ENCODE measurements at places on chromosomes 1 and 21.

- no peak for DNase-seq
Measured at GRCh38 chr1:9169601-9170137, 40.8 kb upstream of the GPR157 start.

- DNase-seq, result no peak
Measured at GRCh38 chr1:61754545-61754944, 12.3 kb downstream of the PATJ start.

GRCh38 chr1:6026095-6026809 lies 19.4 kb upstream of the KCNAB2 start:
- peak; percentile 84 for DNase-seq

GRCh38 chr1:119870917-119871596 lies 25.3 kb downstream of the ADAM30 start:
- DNase-seq, result peak; percentile 32

- no peak for DNase-seq
Measured at GRCh38 chr1:55416164-55416842, 201.1 kb upstream of the USP24 start.

- DNase-seq, result no peak
Measured at GRCh38 chr21:34936371-34936789, 112.7 kb downstream of the RUNX1 start.

- DNase-seq, result no peak
Measured at GRCh38 chr1:66468722-66469121, 65.2 kb upstream of the SGIP1 start.

DNA sequence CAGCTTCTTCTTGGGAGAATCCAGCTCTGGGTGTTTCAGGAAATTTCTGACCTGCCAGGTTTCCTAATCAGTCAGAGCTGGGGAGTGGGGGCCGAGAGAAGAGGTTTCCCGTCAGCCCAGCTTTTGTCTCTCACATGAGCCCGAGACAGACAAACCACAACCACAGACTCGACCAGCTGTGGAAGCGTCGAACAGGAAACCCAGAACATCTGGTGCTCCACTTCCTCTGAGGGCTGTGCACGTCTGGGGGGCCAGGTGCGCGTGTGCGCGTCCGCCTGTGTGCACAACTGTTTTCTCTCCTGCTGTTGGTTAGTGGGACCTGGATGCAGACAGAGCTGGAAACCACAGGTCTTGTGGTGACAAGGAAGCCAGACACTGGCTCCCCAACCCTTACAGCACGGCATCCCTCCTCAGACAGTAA lies 113.0 kb upstream of the SLC25A33 start:
- peak; percentile 53 for DNase-seq

DNA sequence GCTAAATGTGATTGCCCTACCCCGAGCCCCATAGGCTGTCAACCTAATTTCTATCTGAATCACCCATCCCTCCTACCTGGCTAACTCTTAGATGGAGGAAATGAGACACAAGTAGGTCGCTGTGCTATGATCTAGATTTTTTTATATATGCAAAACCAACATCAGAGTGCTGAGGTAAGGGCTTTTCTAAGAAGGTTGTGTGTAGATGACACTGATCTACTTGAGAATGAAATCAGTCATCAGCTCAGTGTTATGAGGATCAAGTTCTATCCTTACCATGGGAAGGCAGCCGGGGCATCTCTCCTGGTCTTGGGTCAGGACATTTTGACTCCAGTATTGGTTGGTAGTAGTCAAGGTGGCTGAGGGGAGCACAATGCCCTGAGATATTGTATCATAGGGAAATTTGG lies 23.6 kb downstream of the SLAMF1 start:
- DNase-seq, result no peak

- no peak for DNase-seq
Measured at GRCh38 chr1:30748098-30748698, 9.4 kb downstream of the LAPTM5 start.

DNA sequence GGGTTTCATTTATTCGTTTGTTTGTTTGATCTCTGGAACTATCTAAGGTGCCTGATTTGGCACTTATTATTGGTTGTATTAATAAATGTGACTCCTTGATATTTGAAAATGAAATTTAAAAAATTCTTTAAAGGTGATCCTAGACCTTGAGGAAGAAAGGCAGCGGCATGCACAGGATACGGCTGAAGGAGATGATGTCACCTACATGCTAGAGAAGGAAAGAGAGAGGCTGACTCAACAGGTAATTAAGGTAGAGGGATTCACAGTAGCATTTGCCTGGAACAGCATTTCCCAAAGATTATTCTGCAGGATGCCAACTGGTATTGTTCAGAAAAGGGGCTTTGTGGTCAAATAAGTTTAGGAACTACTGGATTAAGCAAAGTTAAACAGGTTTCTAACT lies 54.4 kb upstream of the WNT2B start:
- DNase-seq, result no peak

- no peak for DNase-seq
Measured at GRCh38 chr1:174397261-174397660, 50.5 kb upstream of the GPR52 start.

- no peak for DNase-seq
Measured at GRCh38 chr1:19272064-19272463, 16.5 kb downstream of the AKR7A3 start.

GRCh38 chr1:220389634-220390033 lies 117.4 kb upstream of the RAB3GAP2 start:
- no peak for DNase-seq

DNA sequence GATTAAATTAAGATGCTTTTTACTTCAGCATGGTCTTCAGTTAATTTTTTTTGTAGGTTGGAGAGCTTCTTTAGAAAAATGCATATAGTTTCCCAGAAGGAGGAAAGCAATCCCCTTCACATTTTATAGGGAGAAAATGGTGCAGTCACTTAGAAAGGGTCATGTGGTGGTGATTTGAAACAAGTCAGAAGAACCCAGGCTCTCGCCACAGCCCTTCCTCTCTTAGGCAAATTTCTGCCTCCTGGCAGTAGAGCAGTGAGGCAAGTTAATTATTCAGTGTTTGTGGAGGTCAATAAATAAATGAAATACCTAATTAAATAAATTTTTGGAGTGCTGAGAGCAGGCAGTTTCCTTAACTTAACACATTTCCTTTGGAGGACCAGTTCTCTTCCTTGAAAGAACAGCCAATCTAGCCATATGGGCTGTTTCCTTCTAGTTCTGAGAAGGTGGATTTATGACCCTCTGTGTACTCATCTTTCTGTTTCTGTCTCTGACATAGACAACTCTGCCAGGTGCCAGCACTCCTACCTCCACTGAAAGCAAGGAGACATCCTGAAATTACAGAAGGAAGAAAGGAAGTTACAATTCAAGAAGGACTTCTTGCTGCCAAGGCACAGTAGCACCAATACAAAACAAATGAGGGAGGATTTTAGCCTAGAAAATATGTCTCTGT lies 19.0 kb upstream of the POGZ start:
- DNase-seq, result no peak

- no peak for DNase-seq
Measured at GRCh38 chr1:162885265-162885664, 24.3 kb upstream of the CCDC190 start.

DNA sequence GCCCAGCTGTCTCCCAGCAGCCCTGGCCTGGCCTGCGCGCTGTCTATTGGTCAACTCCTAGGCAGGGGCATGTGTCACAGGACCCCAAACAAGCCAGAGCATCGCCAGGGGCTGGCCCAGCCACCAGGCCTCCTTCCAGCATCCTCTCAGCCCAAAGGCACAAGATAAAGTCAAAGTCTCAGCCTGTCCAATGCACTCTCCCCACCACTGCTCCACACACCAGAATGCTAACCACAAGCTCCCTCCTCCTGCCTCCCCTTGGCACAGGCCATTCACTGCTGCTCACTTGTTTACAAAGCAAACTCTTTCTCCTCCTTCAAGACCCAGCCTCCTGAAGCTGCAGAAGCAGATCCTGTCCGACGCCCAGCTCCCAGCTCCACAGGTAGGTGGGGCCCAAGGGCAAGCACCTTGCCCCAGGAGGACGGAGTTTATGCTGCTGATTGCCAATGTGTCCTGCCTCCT lies 133.4 kb downstream of the DMRTB1 start:
- no peak for DNase-seq

DNA sequence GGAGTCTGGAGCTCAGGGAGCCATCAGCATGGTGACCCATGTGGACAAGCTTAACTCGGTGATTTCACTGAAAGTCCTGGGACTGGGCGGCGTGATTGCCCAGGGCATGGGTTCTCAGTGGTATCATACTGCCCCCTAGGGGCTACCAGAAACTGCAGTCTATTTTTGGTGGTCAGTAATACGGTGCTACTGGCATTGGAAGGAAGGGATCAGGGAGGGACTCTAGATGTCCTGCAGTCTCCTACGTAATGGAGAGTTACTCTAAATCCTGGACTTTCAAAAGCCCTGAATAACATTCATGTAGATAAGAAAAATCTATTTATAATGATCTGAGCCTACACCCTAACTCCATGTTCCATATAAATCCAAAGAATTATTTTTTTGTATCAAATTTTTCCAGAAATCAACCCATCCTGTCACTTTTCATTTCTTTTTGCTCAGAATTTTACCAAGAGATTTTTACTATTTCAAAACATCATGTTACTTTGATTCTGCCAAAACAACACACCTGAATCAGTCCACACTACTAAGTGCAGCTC lies 37.3 kb downstream of the PABPC4 start:
- peak; percentile 24 for DNase-seq

DNA sequence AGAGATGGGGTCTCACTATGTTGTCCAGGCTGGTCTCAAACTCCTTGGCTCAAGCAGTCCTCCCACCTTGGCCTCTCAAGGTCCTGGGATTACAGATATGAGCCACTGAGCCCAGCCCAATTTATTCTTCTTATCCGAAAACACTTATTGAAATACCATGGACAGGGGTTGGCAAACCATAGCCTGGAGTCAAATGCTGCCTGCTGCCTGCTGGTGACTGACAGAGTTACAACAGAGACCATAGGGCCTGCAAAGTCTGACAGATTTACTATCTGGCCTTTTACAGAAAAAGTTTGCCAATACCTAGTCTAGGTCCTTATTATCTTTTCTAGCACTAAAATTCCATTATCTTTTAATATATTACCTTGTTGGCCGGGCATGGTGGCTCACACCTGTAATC lies 87.1 kb upstream of the ZNF281 start:
- no peak for DNase-seq

- DNase-seq, result no peak
Measured at GRCh38 chr1:33097137-33097611, 16.2 kb downstream of the AZIN2 start.

GRCh38 chr1:116855773-116856201 lies 53.9 kb upstream of the PTGFRN start:
- no peak for DNase-seq

DNA sequence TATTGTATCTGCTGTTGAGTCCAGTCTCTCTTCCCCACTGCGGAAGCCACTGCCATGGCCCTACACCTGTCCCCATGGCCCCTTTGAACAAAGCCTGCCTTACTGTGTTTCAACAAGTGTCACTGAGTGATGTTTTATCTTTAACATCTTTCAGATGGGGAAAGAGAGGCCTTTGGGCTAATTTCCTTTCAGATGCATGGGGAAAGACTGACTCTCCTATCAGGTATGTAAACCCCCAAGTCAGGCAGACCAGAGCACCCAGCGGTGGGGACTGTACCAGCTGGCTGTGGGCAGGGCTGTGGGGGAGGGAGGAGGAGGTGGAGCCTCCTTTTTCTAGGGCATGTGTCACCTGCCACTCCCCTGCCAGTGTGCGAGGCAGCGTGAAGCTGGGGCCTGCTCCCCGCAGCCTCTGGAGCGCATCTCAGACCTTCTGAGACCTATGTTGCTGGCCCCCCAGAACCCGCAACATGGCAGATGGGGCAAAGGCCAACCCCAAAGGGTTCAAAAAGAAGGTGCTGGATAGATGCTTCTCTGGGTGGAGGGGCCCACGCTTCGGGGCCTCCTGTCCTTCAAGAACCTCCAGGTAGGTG lies at the start of gene PLA2G2F:
TSS of gene PLA2G2F (plus strand) at position 363 of the 590 bp plus-strand sequence. CDS start at position 468, 105 bp downstream.
- no peak for DNase-seq

DNA sequence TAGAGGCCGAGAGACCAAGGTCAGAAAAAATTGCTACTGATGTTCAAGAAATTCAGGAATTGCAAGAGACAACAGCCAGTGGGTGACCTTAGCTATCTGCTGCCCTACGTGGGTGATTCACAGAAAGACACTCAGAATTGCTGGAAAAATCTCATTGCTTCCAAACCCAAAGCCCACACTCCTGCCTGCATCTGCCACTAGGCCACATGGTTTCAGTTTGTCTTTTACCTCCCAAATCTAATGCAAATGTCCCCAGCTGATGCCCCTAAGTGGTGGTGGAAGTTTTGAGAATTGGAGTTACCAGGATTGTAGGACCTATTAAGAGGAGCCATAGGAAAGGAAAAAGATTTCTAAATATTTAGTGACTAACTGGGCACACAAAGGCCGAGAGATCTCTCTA lies 341.5 kb upstream of the CHRM3 start:
- no peak for DNase-seq

- DNase-seq, result no peak
Measured at GRCh38 chr1:14880456-14881316, 272.9 kb upstream of the TMEM51 start.

DNA sequence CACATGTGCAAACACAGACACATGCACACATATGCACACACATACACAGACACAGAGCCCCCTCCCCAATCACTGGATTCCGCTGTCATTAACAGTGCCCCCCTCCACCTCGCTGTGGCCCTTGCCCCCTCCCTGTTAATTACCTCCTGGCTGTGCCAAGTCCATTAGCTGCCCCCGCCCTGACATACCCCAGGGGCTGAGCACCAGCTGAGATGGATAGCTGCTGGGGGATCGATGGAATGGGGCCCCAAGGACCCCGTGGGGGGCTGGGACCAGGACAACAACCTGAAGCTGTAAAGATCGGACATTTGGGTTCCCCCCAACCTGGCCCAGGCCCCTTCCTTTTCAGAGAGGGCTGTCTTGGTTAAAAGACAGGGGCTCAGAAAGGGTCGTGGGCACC lies 9.6 kb upstream of the PEAR1 start:
- DNase-seq, result no peak

GRCh38 chr1:14545422-14546025 lies 53.0 kb upstream of the KAZN start:
- no peak for DNase-seq

- no peak for DNase-seq
Measured at GRCh38 chr1:55179177-55179835, 35.9 kb downstream of the USP24 start.

DNA sequence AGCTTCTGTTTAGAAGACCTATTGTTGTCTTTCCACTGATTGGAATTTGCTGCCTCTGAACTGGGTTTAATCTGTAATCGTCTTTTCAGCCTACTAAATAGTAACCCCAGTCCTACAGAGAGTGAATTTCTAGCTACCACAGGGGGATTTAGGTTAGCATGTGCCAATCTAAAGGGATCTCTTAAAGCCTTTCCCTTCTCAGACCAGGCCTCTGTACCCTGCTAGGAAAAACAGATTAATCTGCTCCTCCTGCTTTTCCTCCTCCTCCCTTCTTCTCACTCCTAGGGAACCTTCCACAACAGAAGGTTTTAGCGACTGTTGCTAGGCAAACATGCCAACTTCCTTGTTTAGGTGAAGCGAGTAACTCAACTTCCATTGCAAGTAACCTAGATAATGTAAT lies 1.3 kb upstream of the RC3H1 start:
- no peak for DNase-seq

DNA sequence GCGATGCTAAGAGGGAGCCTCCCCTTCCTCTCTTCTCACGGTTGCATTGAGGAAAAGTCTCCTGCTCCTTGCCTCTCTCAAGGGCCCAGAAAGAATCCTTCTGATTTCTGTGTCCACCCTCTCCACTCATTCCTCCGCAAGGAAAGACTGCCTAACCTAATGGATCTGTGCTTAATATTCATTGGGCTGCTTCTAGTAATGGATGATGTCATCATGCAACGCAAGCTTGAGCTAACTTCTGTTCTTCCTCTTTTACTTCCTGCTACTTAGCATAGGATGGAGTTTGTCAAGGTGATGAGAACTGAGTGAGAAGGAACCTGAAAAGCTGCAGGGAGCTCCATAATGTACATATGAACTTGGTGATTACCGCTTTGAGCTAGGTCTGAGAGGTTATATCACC lies 35.2 kb upstream of the HMGB4 start:
- no peak for DNase-seq
